Inflammatory macrophage treated with lipopolysaccharide for 4 hours (primary cell): ENCODE measurements at places on chromosomes 12 and 14.

GRCh38 chr14:32476532-32476931, 147.4 kb downstream of the AKAP6 start:
- DNase-seq, result no peak

DNA sequence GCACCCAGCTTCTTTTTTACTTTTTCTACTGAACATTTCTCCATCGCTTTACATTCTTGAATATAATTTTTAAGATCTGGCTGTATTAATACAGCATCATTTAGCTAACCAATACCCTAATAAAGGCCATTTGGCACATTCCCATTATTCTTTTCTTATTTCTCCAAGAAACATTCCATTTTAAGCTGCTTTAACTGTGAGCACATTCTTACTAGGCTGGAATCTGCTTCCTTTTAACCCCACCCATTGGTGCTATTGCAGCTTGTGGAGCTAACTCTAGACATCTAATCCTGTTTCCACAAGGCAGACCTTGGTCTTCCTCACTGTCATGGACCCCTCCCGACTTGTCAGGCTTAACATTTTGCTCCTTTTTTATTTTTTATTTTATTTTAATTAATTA, 15.2 kb downstream of the CALM1 start:
- DNase-seq, result no peak

- DNase-seq, result no peak
These were observed 54.0 kb downstream of the PRIMA1 start for GRCh38 chr14:93734086-93734822.

DNA sequence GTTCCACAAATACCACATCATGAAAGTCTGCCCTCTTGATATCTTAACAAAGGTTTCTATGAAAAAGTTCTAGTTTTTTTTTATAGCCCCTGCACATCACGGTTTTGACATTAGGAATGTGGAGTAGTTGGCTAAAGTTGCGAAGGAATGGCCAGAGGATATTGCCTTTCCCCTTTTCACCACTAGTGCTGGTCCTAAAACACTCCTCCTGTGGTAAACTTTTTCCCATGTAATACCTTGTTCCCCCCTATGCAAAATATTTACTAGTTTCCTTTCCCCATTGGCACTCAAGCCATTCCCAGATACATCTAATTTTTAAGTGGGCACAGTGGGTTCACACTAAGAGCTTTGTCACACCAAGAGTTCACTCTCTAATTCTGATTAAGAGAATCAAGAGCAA, 33.4 kb downstream of the R3HDM2 start:
- DNase-seq, result no peak

DNA sequence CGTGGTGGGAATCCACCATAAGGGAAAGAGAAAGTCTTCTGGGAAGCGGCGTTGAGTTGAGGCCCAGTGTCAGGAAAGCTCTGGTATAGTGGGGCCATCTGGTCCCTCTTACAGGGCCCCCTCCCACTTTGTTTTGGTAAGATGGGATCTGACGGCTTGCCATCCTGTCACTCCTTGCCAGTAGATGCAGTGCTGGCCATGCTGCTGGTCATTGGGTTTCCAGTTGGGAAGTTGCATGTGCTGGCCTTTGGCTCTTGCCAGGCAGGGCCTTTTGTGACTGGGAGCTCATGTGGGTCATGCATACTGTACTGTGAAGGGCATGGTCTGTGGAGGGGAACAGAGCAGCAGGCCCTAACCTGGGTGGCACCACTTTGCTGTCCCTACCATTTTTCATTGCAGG, 3.8 kb downstream of the TRAF3 start:
- DNase-seq, result no peak

- DNase-seq, result no peak
These were observed 38.8 kb downstream of the BEST3 start for GRCh38 chr12:69660164-69660863.

GRCh38 chr14:69663300-69663643, 51.9 kb downstream of the SUSD6 start:
- no peak for DNase-seq

- peak; percentile 83 for DNase-seq
These were observed 29.0 kb downstream of the ACTN1 start for GRCh38 chr14:68950111-68950510.

DNA sequence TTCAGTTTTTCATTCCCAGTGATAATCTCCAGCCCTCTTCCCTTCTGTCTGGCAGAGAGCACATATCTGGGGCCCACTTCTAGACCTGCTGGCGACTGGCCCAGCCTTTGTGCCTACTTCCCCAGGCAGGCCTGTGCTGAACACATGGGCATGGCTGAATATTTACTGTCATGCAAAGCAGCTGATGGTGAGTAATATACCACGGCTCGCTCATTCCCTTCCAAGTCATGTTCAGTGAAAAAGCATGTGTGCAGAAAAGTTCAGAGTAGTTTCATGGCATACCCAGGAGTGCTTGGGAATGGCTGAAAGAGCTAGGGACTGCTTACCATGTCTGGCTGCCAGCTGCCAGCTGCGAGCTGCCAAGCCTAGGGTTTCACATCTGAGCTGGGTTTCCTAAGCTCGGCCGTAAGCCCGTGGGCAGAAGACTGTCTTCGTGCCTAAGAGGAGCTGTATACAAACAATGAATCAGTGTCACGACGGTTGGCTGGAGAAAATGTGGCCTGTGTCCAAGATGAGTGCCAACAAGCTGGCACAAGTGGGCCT, 179.9 kb upstream of the PELI2 start:
- DNase-seq, result peak; percentile 6

GRCh38 chr14:60095781-60096450, 4.2 kb downstream of the PCNX4 start:
- DNase-seq, result no peak

- no peak for DNase-seq
These were observed 28.2 kb downstream of the GTF2A1 start for GRCh38 chr14:81192594-81192993.

- DNase-seq, result no peak
These were observed 9.5 kb upstream of the NR4A1 start for GRCh38 chr12:52041695-52042123.

- peak; percentile 48 for DNase-seq
These were observed 84.9 kb downstream of the PHETA1 start for GRCh38 chr12:111283966-111284365.

DNA sequence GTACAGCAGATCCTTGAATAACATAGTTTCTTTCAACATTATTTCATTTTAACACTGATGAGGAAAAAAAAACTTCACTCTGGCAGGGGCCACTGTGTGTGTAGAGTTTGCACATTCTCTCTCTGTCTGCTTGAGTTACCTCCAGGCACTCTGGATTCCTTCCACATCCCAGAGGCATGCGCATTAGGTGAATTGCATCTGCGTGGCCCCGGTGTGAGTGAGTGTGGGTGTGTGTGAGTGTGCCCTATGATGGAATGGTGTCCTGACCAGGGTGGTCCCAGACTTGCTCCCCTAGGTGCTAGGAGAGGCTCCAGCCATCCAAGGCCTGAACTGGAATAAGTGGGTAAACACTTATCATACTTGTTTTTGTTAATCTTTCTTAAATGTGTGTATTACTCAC, 90.6 kb upstream of the LRIG3 start:
- DNase-seq, result no peak

- DNase-seq, result no peak
These were observed 250.6 kb downstream of the AEBP2 start for GRCh38 chr12:19689801-19690472.

- DNase-seq, result no peak
These were observed 11.2 kb downstream of the ATG2B start for GRCh38 chr14:96351986-96352385.

DNA sequence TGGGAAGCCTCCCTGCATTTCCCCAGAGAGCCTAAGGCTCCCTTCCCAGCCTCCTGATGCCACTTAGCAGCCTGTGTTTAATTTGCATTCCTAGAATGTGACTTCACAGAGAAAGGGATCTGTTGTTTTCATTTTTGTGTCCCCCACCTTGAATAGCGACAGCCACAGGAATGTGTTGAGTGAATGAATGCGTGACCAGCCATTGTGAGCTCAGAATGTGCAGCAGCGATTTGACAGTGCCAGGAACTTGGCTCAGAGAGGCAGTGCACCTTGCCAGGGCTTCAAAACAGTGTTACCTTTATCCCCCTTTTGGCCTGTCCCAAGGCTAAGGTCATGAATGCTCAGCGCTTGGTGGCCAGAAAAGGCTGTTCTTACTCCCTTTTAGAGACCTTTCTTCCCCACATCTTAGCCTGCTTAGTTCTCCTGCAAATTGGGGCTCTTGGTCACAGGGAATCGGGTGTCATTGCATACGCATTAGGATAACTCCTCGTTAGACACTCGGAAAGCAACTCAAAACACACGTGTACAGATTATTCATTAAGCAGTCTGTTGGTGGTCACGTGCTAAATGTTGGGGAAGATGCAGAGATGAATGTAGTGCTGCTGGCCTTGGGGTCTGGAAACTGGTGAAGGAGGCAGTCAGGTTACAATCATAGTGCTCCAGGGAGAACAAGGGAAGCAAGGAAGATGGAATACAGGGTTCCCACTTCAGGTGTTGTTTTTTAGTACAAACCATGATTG, 9.8 kb downstream of the NTF3 start:
- no peak for DNase-seq

- no peak for DNase-seq
These were observed 62.6 kb upstream of the BBS10 start for GRCh38 chr12:76410781-76411180.

DNA sequence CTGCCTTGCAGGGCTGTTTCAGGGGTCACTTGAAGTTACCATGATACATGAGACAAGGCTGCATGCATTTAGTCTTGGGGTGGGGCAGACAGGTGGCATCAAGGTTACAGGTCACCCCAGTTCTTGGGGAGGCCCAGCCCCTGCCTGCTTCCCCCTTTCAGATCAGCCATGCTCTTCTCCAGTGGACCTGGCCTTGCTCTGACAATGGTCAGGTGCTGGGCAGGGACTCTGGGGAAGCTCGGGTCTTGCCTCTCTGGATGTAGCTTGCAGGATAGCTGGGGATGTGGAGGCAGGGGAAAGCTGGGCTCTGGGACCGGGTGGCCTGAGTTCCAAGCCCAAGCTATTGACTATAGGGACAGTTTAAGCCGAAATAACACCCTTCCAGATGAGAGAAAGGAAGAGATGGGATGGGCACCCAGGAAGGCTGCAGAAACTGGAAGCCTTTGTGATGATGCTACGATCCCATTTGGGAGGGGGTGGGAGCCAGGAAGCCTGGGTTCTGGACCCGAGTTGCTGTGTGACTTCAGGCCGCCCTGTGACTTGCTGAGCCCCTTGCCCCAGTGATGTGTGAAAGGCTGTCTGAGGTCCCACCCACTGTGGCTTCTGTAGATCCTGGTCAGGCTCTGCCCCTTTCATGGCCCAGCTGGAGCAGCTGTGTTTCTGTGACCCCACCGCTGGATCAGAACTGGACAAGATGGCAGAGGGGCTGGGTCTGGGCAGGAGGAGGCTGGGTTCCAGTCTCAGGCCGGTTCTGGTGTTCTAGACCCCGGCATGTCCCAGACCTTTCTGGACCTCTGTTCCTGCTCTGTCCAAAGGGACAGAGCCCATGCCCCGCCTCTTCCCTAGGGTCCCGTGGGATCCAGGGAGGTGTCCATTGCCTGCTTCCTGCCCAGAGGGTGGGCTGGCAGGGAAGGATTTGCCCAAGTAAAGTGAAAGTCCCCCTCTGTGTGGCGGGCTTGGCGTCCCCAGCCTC, 2.1 kb downstream of the TNFAIP2 start:
- DNase-seq, result no peak

GRCh38 chr14:92617581-92617980, 104.0 kb downstream of the RIN3 start:
- DNase-seq, result no peak

- DNase-seq, result no peak
These were observed 53.8 kb downstream of the FAM222A start for GRCh38 chr12:109767456-109767855.

- DNase-seq, result no peak
These were observed 50.3 kb downstream of the AKAP6 start for GRCh38 chr14:32379447-32379846.
